ENCODE measurements at places on chromosomes 5 and 9.

DNA sequence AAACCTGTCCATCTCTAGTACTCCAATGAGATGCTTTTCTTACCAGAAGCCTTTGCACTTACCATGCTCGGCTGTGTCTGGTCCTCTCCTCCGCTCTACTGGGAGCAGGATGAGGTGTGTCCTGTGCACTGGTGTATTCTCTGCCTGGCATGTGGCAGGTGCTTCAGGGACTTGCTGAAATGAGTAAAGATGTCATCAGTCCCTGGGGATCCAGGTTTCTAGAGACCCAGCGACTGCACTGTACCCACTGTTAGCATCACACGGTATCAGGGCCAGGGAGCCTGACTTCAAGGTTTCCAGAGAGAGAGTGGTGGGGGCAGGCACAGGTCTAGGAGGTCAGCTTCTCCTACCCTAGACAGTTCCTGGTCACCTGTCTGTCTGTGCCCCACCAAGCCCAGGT, 10.5 kb downstream of the PTTG1 start:
- no peak for DNase-seq

DNA sequence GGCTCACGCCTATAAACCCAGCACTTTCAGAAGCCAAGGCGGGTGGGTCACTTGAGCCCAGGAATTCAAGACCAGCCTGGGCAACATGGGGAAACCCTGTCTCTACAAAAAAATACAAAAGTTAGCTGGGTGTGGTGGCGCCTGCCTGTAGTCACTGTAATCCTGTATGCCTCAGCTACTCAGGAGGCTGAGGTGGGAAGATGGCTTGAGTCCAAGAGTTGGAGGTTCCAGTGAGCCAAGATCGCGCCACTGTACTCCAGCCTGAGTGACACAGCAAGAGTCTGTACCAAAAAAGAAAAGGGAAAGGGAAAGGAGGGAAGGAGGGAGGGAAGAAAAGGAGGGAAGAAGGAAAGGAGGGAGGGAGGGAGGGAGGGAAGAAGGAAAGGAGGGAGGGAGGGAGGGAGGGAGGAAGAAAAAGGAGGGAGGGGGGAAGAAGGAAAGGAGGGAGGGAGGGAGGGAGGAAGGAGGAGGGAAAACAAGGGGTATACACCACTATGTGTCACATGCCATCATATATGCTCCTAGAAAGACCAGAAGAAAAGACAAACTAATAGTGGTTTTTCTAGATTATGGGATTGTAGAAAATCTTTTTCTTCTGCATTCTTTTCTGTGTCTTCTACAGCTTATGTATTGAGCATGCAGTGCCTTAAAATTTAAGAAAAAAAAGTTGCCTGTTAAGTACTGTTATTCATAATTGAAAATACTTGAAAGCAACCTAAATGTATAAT, 240.1 kb downstream of the DENND1A start:
- no peak for DNase-seq

- DNase-seq, result no peak
These were observed 5.4 kb downstream of the ACTL7B start for GRCh38 chr9:108850293-108850897.

GRCh38 chr9:116646661-116647514, 40.2 kb upstream of the TRIM32 start:
- peak; percentile 5 for DNase-seq

GRCh38 chr9:792331-793260, 48.9 kb upstream of the DMRT1 start:
- no peak for DNase-seq

- no peak for DNase-seq
These were observed 184.7 kb upstream of the TRPM3 start for GRCh38 chr9:71306134-71306533.

- no peak for DNase-seq
These were observed 25.7 kb downstream of the WWC1 start for GRCh38 chr5:168317096-168317520.

- no peak for DNase-seq
These were observed 95.1 kb upstream of the CD180 start for GRCh38 chr5:67291671-67292070.

- no peak for DNase-seq
These were observed 12.5 kb downstream of the PTCH1 start for GRCh38 chr9:95504053-95504963.

DNA sequence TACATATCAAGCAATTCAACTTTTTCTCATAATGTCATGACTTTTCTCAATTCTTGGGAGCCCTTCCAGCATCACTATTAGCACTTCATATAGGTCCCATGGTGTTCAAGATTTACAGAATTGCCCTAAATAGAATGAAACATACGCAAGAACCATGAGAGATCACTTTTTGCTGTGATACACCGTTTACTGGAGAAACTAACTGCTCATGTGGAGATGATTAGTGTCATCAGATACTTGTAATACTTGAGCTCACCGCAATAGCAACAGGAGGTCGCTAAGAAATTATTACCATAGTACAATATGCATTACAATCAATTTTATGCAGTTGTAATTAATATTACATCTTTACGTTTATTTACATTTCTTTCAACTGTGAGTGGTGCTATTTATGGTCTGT, 4.8 kb upstream of the PCSK5 start:
- DNase-seq, result no peak

DNA sequence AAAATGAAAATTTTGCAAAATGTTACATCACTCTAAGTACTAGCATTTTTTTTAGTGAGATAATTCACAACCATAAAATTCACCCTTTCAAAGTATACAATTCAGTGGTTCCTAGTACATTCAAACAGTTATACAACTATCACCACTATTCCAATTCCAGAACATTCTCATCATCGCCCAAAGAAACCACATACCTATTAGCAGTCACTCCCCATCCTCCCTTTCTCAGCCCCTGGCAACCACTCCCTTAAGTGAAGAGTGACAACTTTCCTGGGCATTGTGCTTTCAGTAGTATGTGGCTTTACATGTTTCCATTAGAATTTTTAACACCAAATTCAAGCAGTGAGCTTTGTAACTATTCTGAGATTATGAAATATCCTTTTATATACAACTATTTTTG, 81.4 kb downstream of the RASEF start:
- no peak for DNase-seq
